ENCODE measurements at places on chromosomes 13 and 19. TPM values are rescaled to one million over a fixed set of nuclear protein-coding genes. Genes with fewer than 3 reads are reported as not detected.

The RETN gene
- not detected for total RNA-seq

The TNNI3 gene
- 42.1 TPM for total RNA-seq

The CGB1 gene
- total RNA-seq: 0.76 TPM

DNA sequence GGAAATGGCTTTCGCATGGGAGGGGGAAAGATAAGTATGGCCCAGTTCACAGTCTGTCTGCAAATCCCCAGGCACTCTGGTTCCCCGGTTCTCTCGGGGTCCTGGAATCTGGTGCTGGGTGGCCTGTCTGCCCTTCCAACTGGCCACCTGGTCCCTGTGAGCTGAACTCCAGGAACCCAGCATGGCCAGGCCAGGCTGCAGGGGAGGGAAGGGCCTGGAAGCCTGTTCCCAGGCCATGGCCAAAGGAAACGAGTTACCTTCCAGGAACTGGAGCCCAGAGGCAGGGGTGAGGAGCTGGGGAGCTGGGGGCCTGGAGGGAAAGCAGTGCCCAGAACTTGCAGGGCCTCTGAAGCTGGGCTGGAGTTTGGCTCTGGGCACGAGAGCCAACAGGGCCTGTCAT, 19.1 kb upstream of the PNMA8C start:
- DNase-seq: no peak
- peaks cover 3% of the 10 kb centered on the region for H3K4me1 ChIP-seq
- H3K27ac ChIP-seq: no peak overlapping the region
- H3K27me3 ChIP-seq: no peaks in the 10 kb centered on the region
- no peak overlapping the region for H3K4me3 ChIP-seq

DNA sequence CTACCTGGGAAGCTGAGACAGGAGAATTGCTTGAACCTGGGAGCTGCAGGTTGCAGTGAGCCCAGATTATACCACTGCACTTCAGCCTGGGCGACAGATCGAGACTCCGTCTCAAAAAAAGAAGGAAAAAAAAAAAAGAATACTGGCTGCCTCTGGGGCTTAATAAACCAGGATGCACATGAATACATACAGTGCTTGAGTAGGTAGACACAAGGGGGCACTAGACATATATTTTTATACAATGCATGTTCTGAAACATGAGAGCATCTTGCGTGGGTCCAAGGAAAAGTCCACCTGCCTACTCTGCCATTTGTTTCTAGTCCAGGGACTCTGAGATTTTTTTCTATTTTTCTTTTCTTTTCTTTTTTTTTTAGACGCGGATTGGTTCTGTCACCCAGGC, 31.2 kb downstream of the KEAP1 start:
- no peaks in the 10 kb centered on the region for H3K4me1 ChIP-seq
- DNase-seq: no peak
- no peak overlapping the region for H3K27ac ChIP-seq
- H3K27me3 ChIP-seq: no peaks in the 10 kb centered on the region

DNA sequence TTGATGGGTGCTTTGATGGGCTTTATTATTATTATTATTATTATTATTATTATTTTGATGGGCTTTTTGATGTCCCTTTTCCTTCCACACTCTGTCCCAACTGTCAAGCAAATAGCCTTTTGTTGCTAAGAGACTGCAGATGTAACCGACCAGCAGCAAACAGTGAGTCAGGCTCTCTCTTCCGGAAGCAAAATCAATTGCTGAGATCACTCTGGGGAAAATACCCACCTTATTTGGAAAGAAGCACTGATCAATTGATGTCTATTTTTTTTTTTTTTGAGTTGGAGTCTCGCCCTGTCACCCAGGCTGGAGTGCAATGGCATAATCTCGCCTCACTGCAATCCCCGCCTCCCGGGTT, 2.9 kb downstream of the LDLR start:
- peak; percentile 56 for DNase-seq
- H3K36me3 ChIP-seq: peaks cover 4% of the 10 kb centered on the region
- H3K4me1 ChIP-seq: peaks cover 73% of the 10 kb centered on the region
- H3K27ac ChIP-seq: peak overlapping the region; percentile 91

GRCh38 chr13:48769107-48769704, 115.5 kb downstream of the CYSLTR2 start:
- no peaks in the 10 kb centered on the region for H3K27me3 ChIP-seq
- no peaks in the 10 kb centered on the region for H3K36me3 ChIP-seq
- H3K4me1 ChIP-seq: no peaks in the 10 kb centered on the region
- H3K4me3 ChIP-seq: no peak overlapping the region
- no peak overlapping the region for H3K27ac ChIP-seq

GRCh38 chr19:29539670-29540069, 13.9 kb downstream of the VSTM2B start:
- DNase-seq: no peak
- no peak overlapping the region for H3K27ac ChIP-seq
- H3K4me1 ChIP-seq: no peaks in the 10 kb centered on the region

GRCh38 chr19:8569066-8569771, 8.0 kb downstream of the MYO1F start:
- H3K4me3 ChIP-seq: peak overlapping the region; percentile 38
- H3K4me1 ChIP-seq: peaks cover 20% of the 10 kb centered on the region
- no peak overlapping the region for H3K27ac ChIP-seq
- peak; percentile 49 for DNase-seq

DNA sequence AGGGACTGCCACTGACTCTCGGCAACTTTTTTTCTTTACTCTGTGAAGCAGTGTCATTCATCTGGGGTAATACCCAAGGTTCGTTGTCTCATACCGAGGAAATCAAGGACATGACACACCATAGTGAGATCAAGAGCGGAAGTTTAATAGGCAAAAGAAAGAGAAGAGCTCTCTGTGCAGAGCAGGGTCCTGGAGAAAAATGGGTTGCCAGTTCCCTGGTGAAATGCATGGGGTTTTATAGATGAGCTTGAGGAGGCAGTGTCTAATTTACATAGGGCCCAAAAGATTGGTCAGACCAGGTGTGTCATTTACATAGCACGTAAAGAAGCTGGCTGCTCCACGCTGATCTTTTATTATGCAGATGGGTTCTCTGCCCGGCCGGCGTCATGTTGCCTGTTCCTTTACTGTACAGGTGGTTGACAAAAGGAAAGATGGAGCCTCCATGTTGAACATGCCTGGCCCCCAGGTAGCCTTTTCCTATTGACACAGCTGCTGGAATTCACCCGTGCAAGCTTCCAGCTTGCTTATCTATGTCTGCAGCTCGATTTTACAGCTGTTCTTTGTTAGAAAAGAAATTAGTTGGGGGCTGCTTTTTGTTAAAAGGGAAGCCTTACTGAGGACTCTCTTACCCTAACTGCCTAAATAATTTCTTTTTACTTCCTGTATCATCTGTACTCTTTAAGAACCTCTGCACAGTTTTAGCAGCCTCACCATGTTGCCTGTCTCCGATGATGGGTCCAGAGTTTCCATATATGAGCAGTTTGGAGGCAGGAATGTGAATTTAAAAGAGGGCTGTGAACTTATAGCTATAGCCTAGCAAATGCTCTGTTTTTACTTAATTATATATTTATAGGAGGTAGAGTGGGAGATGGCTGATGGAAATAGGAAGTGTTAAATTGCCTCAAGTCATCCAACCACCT, 98.0 kb upstream of the DIAPH3 start:
- no peak overlapping the region for H3K27ac ChIP-seq
- no peak for DNase-seq
- H3K4me3 ChIP-seq: no peak overlapping the region
- no peaks in the 10 kb centered on the region for H3K36me3 ChIP-seq

GRCh38 chr19:47819858-47820257, 1.9 kb upstream of the CRX start:
- no peak for DNase-seq
- no peaks in the 10 kb centered on the region for H3K27me3 ChIP-seq
- H3K36me3 ChIP-seq: no peaks in the 10 kb centered on the region
- H3K4me1 ChIP-seq: no peaks in the 10 kb centered on the region
- no peak overlapping the region for H3K27ac ChIP-seq

GRCh38 chr13:48858122-48858902, 117.4 kb upstream of the FNDC3A start:
- H3K27ac ChIP-seq: no peak overlapping the region
- H3K27me3 ChIP-seq: no peaks in the 10 kb centered on the region
- H3K4me3 ChIP-seq: no peak overlapping the region
- DNase-seq: no peak
- H3K36me3 ChIP-seq: no peaks in the 10 kb centered on the region
- H3K4me1 ChIP-seq: no peaks in the 10 kb centered on the region

DNA sequence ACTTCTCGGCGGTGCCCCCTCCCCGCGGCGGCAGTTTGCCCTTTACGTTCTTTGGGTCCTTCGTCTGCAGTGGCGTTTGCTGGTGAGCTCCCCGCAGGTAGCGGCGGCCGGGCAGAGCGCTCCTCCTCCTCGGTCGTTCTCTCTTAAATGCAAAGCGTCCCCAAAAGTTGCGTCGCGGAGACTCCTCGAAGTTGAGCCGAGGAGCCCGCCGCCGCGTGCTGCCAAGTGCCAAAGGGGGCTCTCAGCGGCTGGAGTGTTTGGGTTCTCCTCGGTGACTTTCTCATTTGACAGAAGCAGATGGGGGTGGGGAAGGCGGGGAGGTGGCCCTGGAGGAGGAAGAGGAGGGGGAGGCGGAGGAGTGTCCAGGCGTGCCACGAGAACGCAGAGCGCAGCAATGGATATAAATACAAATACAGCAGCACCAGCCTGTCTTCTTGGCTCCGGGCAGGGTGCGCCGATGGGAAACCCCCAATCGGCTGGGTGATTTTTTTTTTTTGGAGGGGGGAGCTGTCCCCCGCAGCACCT, at the start of gene SOX21:
Gene SOX21 (minus strand): TSS at position 259 of the 525 bp plus-strand sequence. CDS start 496 bp downstream, outside the sequence.
- H3K27ac ChIP-seq: no peak within 1 kb of the TSS
- H3K4me3 ChIP-seq: no peak within 1 kb of the TSS
- H3K27me3 ChIP-seq: peaks cover 18% of the 10 kb centered on the region
- no peaks in the 10 kb centered on the region for H3K36me3 ChIP-seq
- DNase-seq: no peak

DNA sequence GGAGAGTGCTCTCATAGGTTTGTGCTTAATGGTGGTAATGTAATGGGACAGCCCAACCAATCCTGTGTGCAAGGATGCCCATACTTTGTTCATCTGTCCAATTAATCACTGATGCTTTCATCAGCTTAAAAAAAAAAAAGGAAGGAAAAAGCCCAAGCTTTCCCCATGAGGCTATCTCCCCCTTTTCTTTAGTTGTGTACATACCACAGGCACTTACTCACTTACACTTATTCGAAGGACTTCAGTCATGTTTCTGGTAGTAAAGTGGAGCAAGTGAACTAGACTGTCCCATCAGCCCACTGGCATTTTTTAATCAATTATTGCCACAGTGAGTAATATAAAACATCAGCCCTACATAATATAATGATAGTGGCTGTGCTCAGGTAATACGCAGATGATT, 183.5 kb upstream of the UFM1 start:
- no peak for DNase-seq
- H3K27me3 ChIP-seq: no peaks in the 10 kb centered on the region
- H3K27ac ChIP-seq: no peak overlapping the region

DNA sequence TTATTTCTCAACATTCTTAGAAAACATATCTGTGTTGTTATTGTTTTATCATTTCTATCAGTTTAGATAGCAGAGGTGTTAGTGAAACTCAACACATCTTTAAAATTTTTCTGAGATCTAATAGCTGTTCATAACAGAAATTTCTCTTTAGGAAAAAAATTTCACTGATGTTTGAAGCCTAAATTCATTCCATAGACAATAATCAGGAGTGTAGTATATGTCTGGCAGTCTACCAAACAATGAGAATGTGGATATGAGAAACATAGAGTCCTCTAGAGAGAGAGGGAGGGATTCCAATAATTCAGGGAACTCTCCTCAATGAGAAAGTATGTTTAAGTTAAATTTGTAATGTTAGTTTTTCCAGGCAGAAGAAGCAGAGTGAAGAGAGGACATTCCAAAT, 118.2 kb upstream of the EDNRB start:
- H3K27me3 ChIP-seq: no peaks in the 10 kb centered on the region
- DNase-seq: no peak
- H3K27ac ChIP-seq: no peak overlapping the region
- H3K36me3 ChIP-seq: no peaks in the 10 kb centered on the region
- H3K4me3 ChIP-seq: no peak overlapping the region

DNA sequence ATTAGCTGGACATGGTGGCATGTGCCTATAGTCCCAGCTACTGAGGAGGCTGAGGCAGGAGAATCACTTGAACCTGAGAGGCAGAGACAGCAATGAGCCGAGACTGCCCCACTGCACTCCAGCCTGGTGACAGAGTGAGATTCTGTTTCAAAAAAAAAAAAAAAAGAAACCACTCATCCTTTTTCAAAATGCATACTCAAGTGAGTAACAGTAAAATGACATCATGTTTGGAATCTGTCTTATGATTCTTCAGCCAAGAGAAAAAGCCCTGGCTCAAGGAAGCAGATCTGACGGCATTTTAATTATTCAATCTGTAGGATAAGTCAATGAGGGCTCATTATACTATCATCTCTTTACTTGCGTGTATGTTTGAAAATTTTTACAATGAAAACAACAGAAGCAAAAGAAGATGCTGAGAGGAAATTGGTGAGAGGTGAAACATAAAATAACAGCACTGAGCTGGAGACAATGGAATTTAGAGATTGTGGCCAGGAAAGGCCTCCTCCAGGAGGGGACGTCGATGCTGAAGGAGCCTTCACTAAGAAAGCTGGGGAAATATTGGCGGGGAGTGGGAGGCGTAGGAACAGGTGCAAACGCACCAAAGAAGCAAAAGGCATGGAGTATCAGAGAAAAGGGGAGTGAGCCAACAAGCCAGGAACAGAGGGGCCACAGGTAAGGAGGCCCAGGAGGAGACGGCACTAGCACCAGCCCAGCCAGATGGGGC, 12.9 kb upstream of the CCNE1 start:
- no peak for DNase-seq
- no peak overlapping the region for H3K27ac ChIP-seq
- no peaks in the 10 kb centered on the region for H3K36me3 ChIP-seq
- H3K4me1 ChIP-seq: no peaks in the 10 kb centered on the region
- no peak overlapping the region for H3K4me3 ChIP-seq
- no peaks in the 10 kb centered on the region for H3K27me3 ChIP-seq

GRCh38 chr19:1239796-1240737, 1.5 kb upstream of the ATP5F1D start:
- peaks cover 46% of the 10 kb centered on the region for H3K4me1 ChIP-seq
- peaks cover 20% of the 10 kb centered on the region for H3K36me3 ChIP-seq
- H3K27me3 ChIP-seq: no peaks in the 10 kb centered on the region
- peak overlapping the region; percentile 100 for H3K27ac ChIP-seq
- H3K4me3 ChIP-seq: peak overlapping the region; percentile 87
- DNase-seq: peak; percentile 82

DNA sequence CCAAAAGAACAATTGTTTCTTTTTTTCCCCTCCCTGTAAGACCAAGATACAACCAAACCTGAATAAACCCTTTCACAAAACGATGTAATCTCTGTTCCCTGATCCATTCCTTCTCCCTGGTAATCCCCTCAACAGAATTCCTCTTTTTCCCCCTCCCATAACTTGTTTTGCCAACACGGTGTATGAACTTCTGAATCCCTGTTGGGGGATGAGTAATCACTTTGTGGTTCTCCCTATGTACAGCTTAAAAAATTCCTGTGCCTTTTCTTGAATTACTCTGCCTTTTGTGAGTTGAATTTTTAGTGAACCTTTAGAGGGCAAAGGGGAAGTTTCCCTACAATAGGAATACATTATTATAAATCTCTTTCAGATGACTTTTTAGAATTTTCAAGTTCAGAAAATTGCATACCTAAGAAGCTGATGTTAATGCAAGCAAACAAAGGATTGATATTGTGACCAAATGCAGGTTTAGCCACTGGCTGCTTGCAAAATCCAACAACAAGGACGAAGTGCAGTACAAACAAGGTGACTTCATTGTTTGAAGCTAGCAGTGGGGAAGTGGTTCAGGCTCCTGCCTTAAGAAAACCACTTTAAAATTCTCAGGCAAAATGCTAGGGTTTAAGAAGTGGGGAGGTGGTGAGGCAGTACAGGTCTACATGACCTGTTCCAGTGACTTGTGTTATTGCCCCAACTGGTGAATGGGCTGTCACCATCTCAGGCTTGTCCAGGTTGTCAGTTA, 15.0 kb upstream of the EPSTI1 start:
- H3K4me1 ChIP-seq: no peaks in the 10 kb centered on the region
- H3K36me3 ChIP-seq: no peaks in the 10 kb centered on the region
- no peaks in the 10 kb centered on the region for H3K27me3 ChIP-seq

All from HCT116 (cell line).